Stimulated activated CD4-positive, alpha-beta T cell treated with anti-CD3 and anti-CD28 coated beads, TNF-alpha, amount 100 ng/mL, for 4 hours (primary cell): ENCODE measurements at places on chromosomes 12 and 14.
A peak's percentile ranks its signal among the peaks of the same experiment; 100 is the strongest.

- DNase-seq: no peak
Measured at GRCh38 chr12:127588249-127588648, 678.7 kb upstream of the TMEM132C start.

DNA sequence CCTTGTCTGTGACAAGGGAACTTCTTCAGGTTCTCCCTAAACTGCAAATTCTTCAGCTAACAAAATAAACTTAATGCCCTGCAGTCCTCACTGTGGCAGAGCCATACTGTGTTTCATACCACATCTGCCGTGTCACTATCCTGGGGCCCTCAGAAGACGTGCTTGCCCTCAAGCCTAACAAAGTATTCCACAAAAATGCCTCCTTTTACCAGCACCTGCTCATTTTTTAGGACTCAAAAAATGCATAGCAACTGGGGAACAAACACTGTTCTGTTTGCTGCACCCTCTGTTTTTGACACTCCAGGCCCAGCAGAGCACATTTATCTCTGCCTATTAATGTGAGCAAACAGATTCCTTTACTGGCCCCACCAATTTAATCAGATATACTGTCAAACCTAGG is 270.7 kb upstream of the SSTR1 start:
- DNase-seq: no peak

GRCh38 chr14:25351269-25351668 is 301.3 kb upstream of the STXBP6 start:
- DNase-seq: no peak

- no peak for DNase-seq
Measured at GRCh38 chr12:130157998-130158753, 4.1 kb upstream of the FZD10 start.

GRCh38 chr12:5733136-5733755 is 211.8 kb downstream of the ANO2 start:
- no peak for DNase-seq

- DNase-seq: peak; percentile 18
Measured at GRCh38 chr14:22980672-22981089, 1.7 kb downstream of the AJUBA start.

DNA sequence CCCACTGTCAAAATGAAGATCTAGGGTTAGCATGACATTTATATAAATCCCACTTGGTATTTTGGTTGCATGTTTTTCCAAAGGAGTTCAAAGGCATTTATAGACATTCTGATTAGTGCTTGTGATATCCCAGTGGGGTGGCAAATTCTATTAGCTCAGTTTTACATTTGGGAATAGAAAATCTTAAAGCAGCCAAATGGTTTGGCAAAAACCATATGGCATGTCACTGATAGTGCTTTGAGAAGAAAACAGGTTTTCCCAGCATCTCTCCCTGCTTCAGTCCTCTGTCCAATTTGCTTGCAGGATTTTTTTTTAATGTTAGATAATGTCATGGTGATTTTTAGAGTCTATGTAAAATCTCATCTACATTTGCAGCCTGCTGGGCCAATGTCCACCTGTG is 225.1 kb upstream of the DIO3 start:
- DNase-seq: no peak

DNA sequence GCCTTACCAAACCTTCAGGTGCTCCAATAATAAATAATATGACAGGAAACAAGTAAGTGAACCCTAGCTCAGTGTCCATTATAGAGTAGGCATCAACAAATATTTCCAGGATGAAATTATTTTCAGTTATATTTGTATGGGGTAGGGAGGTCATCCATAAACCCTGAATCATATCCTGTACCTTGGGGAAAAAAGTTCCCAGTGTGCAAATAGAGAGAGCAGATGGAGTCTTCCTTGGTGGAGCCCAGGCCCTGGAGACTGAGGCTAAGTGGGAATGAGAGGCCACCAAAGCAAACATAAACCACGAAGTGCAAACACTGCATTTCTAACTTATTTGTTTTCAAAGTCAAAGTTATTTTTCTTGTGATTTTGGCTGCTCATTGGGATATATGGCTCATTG is 8.5 kb upstream of the ERP27 start:
- no peak for DNase-seq

DNA sequence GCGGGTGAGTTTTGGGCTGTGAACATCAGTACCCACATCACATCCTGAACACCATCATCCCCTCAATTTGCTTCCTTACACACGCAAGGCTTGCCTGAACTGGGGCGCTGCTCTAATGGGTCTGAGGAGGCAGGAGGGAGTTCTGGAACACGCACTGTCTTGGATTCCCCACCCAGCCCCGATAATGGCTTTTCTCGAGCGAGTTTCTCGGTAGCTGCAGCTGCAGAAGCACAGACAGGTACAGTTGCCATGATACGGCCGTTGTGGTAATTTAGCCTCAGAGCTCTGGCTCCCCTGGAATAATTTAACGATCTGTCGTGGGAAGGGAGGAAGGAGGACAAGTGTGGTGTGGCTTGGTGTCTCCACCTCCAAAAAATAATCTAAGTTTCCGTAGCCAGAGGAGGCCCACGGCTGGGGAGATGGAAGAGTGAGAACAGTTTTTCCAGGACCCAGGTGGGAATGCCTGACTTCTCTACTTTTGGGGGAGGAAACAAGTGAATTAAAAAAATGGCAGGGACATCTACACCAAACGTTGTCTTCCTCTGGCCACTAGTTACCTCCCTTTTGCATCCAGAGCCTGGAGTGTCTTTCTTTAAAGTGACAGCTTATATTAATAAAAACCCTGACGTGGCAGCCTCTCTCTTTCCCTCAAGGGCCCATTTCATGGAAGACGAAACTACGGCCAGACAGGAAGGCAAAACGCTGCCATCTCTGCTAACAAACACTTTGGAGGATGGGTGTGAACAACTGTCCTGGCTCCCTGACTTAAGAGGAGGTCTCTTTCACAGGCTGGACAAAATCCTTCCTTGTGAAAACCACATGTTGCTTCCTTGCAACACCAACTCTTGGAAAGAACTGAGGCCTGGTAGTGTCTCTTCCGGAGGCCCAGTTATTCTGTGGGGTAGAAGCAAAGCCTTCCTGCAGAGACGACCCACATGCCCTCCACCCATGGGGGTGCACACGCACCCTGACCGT is 84.8 kb downstream of the RBM19 start:
- DNase-seq: no peak

GRCh38 chr12:99985631-99986030 is 895 bp upstream of the ANKS1B start:
- no peak for DNase-seq

GRCh38 chr12:10690906-10691305 is 17.1 kb upstream of the STYK1 start:
- DNase-seq: no peak

DNA sequence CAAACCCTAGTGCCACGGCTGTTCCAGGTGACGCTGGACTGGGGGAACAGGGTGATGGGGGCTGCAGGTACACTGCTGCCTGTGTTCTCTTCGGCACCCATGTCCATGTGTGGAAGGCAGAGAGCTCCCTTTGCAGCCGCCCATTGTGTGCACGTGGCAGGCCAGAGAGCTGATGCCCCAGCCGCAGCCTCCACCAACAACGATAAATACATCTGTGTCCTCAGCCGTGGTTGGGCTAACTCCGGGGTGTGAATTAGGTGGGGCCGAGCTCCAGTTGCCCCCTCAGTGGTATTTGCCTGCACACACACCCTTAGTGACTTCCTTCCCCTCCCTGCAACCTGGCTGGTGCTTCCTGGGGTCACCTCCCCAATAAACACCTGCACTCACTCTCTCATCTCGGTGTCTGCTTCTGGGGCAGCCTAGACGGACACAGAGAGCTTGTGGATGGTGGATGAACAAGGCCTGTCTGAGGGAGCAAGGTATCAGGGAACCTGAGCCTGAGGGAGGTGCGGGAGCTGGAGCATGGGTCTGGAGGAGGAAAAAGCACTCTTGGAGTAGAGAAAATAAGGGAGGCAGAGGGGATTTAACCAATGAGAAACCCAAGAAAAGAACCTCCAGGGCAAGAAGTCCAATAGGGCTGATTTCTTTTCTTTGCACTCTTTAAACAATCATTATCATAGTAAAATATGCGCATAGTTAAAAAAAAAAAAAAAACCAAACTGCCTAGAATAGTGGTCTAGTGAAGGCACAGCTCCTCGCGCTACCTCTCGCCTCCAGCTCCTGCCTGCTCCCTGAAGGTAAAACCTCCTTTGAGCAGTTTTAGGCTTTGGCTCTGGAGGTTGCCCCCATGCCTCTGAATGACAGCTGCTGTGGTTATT is 112.6 kb downstream of the ZNF664 start:
- no peak for DNase-seq

GRCh38 chr12:96489392-96490056 is at the start of gene CFAP54:
CFAP54 (plus strand) TSS chr12:96489577; CDS start chr12:96489610, 33 bp downstream.
- DNase-seq: peak; percentile 84

GRCh38 chr14:96400495-96400894 is 8.6 kb downstream of the AK7 start:
- no peak for DNase-seq

DNA sequence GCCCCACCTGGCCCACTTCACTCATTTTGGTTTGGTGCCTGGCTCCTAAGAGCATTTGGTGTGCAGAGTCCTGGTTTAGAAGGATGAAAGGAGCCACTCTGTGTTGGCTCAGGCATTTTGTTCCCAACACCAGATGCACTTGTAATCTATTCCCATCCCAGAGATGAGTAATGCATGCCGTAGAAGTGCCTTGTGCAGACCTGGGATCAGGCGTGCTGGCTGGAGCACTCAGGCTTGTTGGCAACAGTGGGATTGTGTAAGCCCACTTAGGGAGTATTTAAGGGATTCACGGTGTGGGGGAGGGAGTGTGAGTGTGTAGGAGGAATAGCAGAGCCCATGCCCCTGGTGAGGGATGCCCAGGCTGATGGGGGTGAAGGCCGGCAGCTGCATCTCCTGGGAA is 501.5 kb upstream of the TBX3 start:
- no peak for DNase-seq

DNA sequence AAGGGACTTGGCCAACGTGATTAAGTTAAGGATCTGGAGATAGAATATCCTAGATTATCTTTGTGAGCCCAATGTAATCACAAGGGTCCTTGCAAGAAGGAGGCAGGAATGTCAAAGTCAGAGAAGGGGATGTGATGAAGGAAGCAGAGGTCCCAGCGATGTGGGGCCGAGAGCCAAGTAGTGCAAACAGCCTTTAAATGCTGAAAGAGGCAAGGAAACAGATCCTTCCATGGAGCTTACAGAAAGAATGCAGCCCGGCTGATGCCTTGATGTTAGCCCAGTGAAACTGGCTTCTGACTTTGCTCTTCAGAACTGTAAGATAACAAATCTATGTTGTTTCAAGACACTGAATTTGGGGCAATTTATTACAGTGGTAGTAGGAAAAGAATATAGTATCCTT is 74.9 kb downstream of the NEDD1 start:
- no peak for DNase-seq

DNA sequence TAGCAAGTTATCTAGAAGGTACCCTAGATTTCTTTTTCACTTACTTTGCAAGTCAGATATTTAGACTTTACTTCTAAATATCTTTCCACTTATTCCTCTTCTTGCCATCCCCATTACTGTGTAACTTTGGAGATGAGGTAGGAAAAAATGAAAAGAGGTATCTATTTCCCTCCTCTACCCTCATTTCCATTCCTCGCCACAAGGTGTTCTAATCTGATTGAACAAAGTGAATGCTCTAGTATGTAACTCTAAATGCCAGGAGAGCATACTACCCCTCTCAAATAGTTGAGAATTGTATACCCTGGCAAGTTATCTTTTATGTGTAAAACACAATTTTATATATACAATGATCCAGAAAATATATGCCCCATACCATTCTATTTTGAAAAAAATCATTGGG is 1.7 kb upstream of the LDHB start:
- no peak for DNase-seq
